ENCODE measurements at places on chromosomes 5 and 9.

DNA sequence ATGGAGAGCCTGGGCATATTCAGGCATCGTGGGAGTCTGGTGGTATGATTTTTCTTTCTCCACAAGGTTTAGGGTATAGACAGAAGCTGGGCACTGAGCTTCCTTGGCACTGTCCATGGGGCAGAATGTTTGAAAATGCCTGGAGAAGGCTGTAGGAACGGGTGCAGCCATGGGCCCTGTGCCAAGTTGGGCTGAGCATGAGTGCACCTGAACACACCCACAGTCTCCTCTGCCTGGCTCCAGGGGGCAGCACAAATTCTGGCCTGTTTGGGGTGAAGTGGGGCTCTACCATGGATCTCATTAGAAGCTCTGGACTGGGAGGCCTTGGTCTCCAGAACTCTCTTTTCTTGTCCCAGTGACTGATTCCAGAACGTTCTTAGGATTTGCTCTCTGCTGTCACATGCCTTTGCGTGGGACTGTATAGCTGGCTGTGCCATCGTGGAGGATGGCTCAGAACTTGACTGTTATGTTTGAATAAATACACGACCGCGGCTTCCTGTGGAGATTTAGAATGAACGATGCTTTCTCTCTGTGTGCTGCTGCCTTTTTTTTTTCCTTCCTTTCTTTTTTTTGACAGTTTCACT is 229.8 kb downstream of the FANCC start:
- no peak for DNase-seq

- DNase-seq = no peak
These were observed 365.4 kb downstream of the ARL15 start for GRCh38 chr5:53944981-53945380.

- no peak for DNase-seq
These were observed 8.4 kb upstream of the ARSI start for GRCh38 chr5:150311015-150311692.

DNA sequence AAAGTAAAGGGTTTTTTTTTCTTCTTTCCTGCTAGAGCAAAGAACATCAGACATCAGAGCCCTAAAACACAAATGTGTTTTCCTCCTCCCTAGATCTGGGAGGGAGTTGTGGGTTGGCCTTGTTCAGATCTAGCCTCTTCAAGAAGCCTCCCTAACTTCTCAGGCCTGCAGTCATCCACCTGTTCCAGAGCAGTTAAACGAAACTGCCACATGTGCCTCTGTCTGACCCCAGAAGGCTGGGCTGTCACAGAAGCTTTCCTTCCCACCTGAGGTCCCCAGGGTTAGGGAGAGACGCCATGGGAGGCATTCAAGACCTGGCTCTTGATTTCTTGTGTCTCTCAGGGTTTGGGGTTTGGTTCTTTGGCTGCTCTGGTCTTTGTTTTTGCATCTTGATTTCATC is 87.0 kb downstream of the DAB2IP start:
- DNase-seq = no peak

GRCh38 chr9:35954942-35955546 is 2.9 kb downstream of the OR2S2 start:
- DNase-seq = peak; percentile 59

DNA sequence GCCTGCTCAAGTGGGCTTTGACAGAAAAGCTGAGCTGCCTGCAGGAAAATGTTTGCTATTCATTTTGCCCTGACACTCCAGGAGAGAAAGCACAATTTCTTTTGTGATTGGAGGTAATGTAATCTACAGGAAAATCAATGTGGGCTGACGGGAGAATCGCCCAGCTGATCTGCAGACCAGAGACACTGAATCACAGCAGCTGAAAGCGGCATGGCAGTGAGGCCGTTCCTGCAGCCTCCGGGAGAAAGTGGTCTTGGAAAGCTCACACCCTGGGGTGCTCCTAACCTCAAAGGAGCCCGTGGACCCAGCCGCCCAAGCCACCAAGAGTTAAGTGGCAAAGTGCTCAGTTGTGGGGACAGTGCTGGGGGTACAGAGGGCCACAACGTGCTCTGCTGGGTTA is 593.6 kb downstream of the BNC2 start:
- DNase-seq = no peak

DNA sequence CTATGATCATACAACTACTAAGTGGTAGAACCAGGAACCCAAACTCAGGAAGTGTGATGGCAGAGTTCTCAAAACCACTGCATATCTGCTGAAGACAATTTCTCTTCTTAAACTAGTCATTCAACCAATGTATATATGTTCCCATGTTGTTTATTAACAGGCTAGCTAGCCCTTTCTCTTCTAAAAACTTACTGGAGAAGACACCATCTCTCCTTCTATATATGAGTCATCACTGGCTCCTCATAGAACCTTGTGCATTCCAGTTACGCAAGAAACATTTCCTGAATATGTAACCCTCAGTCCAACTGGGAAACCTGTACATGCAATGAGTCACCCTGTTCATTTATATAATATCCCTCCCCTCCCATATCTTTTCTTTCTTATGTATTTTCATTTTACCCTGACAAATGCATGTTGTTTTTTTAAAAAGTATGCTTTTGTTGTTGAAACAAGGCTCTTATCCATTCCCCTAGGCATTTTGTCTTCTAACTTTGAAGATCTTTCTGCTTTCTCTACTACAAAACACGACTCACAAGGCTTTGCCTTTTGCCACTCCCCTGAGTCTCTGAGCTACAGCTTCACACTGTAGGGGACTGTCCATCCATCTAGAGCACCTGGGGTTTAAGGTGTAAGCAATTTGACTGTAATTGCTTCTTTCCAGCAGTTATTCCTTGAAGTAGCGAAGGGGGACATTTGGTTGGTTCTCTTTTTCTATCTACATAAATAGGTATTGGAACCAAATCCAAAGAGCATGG is 119.5 kb downstream of the ANXA1 start:
- DNase-seq = no peak

DNA sequence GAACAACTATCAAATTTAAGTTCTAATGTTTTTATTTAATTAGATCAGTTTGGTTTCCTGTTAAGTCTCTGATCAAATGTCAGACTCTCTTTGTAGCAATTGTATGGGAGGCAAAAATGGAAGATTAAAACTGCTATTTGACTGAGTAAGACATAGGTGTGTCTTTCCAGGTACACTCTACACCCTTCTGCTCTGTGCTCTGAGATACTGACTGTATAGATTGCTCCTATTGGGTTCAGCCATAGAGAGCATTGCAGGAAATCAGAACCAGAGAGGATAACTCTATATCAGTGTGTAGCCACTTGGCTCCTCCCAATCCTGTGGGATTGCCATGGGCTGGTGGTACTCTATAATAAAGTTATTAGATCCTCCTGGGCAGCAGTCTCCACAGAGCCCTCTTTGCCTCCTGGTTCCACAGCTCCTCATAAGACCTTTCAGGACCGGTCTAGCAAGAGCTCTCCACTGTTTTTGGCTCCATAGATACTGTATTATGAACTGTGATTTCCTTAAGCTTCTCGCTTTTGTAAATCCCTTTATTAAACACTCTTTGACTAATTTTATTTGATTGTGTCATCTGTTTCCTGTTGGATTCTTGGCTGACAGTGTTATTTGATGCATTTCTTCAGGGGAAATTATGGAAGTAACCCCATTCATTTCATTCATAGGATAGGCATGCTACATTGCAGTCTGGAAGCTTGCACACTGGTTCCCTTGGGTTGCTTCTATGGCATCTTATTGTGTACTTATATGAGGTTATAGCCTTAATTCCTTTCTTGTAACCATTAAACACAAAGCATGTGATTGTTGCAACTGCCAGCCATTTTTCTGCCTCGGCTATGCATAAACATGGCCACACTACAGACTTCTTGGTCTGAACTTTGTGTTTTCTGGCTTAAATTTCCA is 115.6 kb downstream of the VCAN start:
- DNase-seq = no peak

DNA sequence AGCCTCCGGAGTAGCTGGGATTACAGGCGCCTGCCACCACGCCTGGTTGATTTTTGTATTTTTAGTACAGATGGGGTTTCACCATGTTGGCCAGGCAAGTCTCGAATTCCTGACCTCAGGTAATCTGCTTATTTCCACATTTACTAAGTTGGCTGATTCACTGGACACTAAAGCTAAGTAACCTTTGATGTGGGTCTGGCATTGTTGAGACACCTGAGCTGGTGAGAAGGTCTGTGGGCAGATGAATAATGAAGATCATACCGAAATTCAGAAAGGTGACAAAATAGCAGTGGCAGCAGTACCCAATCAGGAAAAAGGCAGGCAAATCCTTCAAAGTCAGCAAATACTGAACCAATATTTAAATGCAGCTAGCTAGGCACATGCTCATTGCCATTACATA is 210.6 kb upstream of the ZNF608 start:
- no peak for DNase-seq

GRCh38 chr9:133487331-133487725 is 8.4 kb upstream of the SLC2A6 start:
- no peak for DNase-seq

- DNase-seq = no peak
These were observed 15.9 kb upstream of the RUFY1 start for GRCh38 chr5:179534431-179534830.

GRCh38 chr5:113067635-113068344 is 91.2 kb downstream of the DCP2 start:
- DNase-seq = no peak

DNA sequence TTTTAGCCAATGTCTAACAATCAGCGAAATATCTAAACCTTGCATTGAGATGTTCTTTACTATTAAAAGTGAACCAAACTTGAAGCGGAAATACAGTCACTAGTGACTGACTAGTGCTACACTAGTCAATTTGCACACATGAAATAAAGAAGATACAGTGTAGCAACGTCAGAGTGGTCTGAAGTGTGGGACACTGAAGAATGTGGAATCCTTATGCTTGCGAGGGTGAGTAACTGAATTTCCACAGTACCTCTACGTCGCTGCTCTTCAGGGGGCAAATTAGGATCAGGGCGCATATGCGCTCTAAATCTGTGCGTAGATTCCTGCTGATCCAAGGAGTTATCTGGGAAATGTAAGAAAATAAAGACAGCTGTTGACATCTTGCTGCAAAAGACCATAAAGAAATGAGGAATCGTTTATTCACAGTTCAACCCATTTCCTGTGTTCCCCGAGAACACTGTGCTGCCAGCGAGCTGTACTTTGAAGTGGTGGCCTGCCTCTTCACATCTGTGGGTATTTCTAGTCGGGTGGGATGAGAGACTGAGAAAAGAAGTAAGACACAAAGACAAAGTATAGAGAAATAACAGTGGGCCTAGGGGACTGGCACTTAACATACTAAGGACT is 39.8 kb upstream of the FLT4 start:
- no peak for DNase-seq

GRCh38 chr5:88049737-88050136 is 218.9 kb downstream of the TMEM161B start:
- DNase-seq = no peak

- DNase-seq = no peak
These were observed 114.4 kb upstream of the LIFR start for GRCh38 chr5:38670878-38671277.

DNA sequence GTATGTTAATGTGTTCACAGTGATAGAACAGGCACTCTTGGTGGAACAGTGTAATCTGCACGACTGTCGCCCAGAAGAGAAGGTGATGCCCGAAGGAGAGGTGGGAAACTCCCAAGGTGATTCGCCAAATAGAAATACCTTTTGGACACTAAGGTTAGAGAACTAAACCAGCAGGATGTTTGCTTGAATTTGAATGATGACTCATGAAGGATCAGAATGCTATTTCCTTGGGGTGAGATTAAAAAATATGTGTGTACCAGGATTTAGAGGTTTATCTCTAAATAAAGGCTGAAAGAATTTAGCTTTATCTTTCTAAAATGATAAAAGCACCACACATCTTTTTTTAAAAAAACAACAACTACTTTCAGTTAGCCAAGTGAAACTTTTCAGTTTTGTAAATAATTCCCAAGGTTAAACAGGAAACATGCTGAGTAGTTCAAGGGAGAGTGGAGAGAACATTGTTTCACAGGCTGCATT is 297.4 kb upstream of the TAS2R1 start:
- no peak for DNase-seq

- DNase-seq = no peak
These were observed 11.5 kb upstream of the STK32A start for GRCh38 chr5:147223343-147223742.

DNA sequence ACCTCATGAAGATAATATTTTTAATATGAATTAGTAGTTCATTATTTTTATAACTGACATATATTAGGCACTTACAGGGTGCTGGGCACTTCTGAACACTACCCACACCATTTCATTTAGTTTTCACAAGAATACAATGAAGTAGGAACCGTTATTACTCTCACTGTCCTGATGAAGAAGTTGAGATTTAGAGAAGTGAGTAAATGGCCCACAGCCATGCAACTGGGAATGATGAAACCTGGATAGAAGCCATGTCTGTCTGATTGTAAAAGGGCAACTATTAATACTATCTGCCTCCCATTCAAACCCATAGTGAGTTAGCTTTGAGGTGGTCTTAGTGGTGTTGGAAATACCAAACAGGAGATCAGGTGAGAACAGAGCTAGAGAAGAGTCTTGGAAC is 29.6 kb upstream of the OTULINL start:
- DNase-seq = no peak

GRCh38 chr5:93582677-93583438 is at the start of gene NR2F1:
NR2F1 (plus strand) TSS chr5:93583222; CDS start chr5:93585024, 1,802 bp downstream.
- peak; percentile 62 for DNase-seq

- DNase-seq = no peak
These were observed 67.1 kb downstream of the EPB41L4B start for GRCh38 chr9:109253637-109254284.

- no peak for DNase-seq
These were observed 45.8 kb upstream of the ENTREP1 start for GRCh38 chr9:69279084-69279731.

DNA sequence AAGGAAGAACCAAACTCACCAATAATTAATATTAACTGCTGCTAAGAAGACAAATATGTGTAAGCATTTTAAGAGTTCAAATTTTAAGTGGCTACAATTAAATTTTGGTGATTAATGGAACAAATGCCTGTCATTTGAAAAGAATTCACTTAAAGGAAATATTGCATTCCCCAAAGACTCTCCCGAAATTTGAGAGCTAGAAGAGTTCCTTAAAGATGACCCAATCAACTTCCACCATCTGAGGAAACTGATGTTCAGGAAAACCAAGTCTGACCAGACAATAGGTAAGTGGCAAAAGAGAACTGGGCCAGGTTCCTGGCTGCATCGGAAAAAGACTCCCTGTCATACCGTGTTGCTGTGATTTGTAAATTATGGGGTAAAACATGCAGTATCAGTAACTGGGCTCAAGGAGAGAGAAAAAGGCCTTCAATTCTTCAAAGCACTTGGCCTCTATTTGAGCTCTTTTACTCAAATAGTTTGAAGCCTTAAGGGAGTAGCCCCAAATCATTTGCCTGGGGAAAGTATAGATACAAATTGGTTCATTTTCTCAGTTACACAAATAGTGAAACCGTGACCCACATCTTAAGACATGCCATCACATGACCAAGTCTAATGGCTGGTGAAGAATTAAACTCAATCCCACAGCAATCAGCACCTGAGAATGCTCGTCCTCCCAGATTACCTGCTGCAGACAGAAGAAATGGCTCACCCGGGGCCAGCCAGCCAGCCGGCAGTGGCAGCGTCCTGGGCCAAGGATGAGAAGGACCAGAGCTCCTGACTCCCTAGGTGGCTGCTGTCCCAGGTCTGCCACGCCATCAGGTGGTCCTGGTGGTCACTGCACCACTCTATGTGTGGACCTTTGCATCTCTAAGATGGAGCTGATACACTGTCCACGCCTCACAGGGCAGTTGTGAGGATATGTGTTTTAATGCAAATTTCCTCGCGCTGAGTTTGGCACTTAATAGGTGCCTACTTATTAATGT is 162.9 kb downstream of the TTLL11 start:
- no peak for DNase-seq
